ENCODE measurements at places on chromosomes 7 and 10.
A peak's percentile ranks its signal among the peaks of the same experiment; 100 is the strongest.

GRCh38 chr7:134120405-134120804 lies 6.7 kb upstream of the LRGUK start:
- no peak for DNase-seq

DNA sequence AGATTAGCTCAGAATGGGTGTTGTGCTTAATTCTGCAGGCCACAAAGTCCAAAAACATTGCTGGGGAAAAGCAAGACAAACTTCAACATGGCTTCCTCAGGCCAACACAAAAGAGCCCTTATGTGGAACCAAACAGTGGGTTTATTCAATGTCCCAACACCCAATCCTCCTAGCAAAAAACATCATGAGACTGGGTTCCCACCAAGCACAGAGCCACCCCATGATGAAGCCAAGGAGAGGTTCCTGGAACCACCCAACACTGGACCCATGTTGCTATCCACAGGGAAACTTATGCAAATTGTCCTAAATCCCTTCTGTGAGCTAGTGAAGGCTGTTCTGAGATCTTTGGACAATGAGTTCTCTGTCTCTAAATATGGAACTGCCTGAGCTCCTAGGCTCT lies 24.0 kb downstream of the SLC25A13 start:
- no peak for DNase-seq

DNA sequence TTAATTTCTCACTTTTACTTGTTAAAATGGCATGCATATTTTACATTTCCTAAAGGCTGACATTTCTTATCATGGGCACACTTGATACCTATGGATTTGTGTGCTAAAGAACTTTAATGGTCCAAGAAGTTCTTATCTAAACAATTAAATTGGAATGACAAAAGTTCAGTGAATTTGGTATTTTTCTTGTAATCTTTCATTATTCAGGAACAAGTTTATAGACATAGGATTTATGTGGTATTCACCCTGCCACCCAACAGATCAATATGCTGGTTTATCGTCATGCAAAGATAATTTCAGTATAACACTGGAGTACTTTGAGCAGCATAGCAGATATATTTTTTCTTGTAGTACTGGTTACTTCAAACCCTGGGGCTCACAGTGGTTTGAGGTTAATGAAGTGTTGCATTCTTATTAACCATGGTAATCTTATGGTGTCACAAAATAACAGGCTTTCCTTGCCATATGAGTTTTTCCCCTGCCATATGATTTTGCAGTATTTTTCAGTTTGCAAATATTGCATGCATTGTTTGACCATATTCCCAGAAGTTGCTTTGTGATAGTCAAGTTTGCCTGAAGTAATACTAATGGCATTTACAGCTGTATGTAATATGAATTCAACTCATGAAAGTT lies 148.8 kb downstream of the PPP1R9A start:
- DNase-seq: no peak

GRCh38 chr7:30911561-30911969 lies at the start of gene AQP1:
TSS of gene AQP1 (plus strand) at chr7:30911853. CDS start at chr7:30911910, 57 bp downstream.
- DNase-seq: peak; percentile 79

GRCh38 chr7:68020102-68020501 lies 1023.5 kb downstream of the TYW1 start:
- no peak for DNase-seq

GRCh38 chr10:61304746-61305145 lies 148.4 kb downstream of the TMEM26 start:
- DNase-seq: no peak

- DNase-seq: no peak
Observed at GRCh38 chr10:78584681-78585080, 484.1 kb upstream of the ZMIZ1 start.

- DNase-seq: peak; percentile 9
Observed at GRCh38 chr7:104272767-104273384, 55.5 kb upstream of the LHFPL3 start.

- no peak for DNase-seq
Observed at GRCh38 chr10:60343254-60343653, 46.4 kb downstream of the ANK3 start.
